Stimulated activated CD4-positive, alpha-beta T cell treated with anti-CD3 and anti-CD28 coated beads, Interleukin-4, amount 100 ng/mL, for 4 hours (primary cell): ENCODE measurements at places on chromosomes 13 and 19.

GRCh38 chr19:610801-611480 is 21.3 kb downstream of the HCN2 start:
- DNase-seq: peak; percentile 57

- DNase-seq: no peak
Measured at GRCh38 chr13:32008518-32009175, 22.9 kb upstream of the FRY start.

- DNase-seq: no peak
Measured at GRCh38 chr19:29266603-29267002, 53.7 kb upstream of the UQCRFS1 start.

DNA sequence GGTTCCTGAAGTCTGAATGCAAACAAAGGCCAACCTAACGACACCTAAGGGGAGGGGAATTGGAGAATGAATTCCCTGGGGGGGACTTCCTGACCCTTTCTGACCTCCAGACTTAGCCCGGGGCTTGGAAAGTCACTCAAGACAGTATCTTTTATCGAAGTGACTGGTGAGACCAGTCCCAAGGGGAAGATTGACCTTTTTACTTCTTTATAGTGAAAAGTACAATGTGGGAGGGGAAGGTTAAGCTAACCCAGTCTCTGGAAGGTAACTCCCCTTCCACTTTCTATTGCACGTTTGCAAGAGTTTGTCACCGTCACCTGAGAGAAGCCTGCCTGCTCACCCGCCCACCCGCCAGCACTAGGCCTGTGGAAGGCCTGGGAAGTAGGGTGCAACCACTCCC is 111.9 kb downstream of the EFNB2 start:
- DNase-seq: no peak

GRCh38 chr19:57506163-57506562 is 6.4 kb downstream of the ZNF773 start:
- DNase-seq: no peak

- no peak for DNase-seq
Measured at GRCh38 chr13:37448153-37448552, 150.4 kb downstream of the POSTN start.

- DNase-seq: no peak
Measured at GRCh38 chr19:22532388-22533300, 101.5 kb upstream of the ZNF492 start.

DNA sequence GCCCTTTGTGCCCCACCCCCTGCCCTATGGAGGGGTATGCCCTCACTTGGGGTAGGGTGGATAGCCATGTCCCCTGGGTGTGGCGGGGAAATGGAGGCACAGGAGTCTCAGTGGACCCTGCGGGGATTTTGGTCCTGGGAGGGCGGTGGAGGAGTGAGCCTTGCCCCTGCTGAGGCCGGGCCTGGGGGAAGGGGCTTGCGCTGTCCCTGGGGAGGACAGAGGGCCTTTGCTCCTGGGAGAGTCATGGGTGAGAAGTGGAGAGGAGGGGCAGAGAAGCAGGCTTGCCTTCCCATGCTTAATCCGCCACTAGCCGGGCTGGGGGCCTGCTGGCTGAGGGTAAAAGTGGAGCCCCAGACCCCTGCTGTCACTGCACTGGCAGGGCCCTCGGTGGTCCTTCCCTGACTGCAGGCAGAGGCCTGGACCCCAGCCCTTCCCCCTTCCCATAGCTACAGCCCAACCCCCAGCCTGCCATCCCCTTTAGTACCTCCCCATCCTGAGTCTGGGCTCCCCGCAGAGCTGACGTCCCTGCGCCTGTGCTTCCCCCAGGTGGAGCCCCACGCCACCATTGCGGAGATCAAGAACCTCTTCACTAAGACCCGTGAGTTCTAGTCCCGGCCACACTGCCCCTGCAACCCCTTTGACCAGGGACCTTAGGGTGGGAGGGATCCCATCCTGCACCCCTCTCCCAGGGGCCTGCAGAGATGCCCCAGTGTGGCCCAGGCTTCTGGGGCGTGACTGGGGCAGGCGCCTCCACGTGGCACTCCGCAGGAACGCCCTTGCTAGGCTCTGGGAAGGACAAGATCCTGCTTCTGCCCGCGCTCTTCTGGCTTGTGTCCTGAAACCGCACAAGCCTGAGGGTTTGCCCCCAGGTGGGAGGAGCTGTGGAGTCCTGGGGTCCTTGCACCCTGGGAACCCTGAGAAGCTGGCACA is 8.9 kb downstream of the NDUFB7 start:
- no peak for DNase-seq

- no peak for DNase-seq
Measured at GRCh38 chr19:11418549-11419506, at the start of gene RGL3. RGL3 (minus strand) TSS chr19:11419314; CDS start chr19:11419278, 36 bp downstream.

DNA sequence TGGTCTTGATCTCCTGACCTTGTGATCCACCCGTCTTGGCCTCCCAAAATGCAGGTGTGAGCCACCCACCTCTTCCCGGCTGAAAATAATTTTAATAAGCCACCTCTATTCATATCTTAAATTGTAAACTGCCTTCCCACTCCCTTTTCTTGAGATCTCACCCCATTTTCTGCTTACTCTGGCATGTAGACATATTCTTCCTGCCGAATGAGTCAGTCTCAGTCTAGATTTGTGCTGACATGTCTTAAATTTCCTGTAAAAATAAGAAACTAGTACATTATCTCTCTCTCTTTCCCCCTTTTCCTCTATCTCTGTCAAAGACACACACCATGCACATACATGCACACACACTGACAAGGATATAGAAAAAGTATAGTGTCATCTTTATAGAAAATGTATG is 60.9 kb downstream of the THSD1 start:
- no peak for DNase-seq

- no peak for DNase-seq
Measured at GRCh38 chr13:85091631-85092234, 707.5 kb downstream of the SLITRK6 start.

DNA sequence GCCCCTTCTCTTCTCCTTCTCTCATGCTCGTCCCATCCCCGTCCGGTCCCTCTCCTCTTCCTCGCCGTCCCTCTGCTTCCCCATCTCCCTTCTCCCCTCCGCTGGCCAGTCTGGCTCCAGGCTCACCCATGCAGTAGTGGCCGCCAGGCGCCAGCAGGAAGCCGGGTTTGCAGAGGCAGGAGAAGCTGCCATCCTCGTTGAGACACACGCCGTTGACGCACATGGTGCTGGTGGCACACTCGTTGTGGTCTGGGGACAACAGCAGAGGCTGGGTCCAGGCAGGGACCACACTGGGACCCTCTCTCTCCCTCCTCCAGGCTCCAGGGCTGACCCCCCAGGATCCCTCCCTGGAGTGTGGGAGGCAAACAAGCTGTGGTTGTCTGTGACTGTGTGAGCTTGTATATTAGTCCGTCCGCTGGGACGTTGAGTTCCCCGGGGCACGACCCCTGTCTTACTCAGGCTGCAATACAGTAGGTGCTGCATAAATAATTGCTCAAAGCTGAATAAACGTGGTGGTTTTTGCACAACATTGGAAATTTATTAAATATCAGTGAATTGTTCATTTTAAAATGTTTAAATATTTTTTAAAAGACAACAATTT is 16.4 kb downstream of the FBN3 start:
- DNase-seq: no peak

GRCh38 chr19:1921825-1922224 is 16.6 kb downstream of the ADAT3 start:
- DNase-seq: no peak

- no peak for DNase-seq
Measured at GRCh38 chr19:38375098-38375493, 725 bp downstream of the PSMD8 start.

DNA sequence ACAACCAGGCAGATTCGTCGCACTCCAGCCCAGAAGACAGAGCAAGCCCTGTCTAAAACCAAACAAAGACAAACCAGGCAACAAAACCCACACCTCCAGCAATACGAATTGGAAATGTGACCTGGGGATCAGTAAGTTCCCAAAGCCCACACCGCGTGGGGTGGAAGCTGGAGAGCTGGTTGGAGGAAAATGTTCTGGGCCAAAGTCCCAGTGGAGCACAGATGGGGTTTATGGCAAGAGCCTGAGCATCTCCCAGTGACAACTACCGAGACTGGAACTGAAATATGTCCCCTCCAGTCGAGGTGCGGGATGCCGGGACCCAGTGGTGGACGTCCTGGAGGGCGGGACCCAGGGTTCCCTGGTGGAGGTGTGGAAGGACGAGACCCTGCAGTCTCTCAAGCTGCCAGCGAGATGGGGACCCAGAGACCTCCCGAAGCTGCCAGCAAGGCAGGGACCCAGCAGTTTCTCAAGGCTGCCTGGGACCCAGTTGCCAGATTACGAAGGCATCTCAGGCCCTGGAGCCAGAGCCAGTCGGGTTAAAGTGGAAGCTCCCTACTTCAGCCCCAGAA is 22.4 kb upstream of the CPAMD8 start:
- no peak for DNase-seq

DNA sequence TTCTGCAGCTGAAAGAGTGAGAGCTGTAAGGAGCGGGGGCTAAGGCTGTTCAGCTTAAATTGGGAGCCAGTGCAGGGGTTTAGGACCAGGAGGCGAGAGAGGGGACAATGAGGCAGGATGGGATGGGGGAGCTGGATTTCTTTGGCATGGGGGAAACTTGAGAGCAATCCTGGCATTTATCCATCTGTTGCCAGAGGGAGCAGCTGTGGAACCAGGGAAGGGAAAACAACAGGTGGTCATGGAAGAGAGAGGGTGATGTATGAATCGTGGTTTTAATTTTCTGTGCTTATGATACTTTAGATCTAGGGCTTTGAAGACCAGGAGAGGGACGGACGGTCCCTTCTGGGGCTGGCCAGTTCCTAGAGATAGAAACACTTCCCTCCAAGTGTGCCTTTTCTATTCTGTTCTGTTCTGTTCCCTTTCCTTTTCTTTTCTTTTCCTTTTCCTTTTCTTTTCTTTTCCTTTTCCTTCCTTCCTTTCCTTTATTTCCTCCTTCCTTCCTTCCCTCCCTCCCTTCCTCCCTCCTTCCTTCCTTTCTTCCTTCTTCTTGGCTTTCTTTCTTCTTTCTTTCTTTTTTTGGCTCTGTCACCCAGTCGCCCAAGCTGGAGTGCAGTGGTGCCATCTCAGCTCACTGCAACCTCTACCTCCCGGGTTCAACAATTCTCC is 16.0 kb upstream of the CCL25 start:
- no peak for DNase-seq

GRCh38 chr13:21079761-21080592 is 18.6 kb upstream of the LATS2 start:
- DNase-seq: no peak

GRCh38 chr19:17335575-17335974 is 920 bp upstream of the ANO8 start:
- DNase-seq: no peak

DNA sequence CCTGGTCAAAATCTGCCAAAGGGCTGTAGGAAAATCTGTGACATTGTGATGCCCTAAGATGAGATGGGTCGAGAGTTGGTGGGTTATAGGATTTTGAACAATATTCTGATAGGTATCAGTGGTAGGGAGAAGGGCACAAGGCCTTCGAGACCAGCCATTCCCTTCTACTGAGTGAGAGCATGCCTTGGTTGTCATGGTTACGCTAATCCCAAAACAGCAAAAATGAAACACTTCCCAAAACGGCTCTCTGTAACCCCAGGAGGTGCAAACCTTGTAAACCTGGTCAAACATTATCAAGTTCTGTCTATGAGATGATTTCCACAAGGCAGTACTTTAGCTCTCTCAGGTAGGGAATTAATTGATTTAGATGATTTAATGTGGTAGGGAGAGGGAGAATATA is 158.7 kb upstream of the RNF113B start:
- no peak for DNase-seq

GRCh38 chr13:111423168-111423785 is 102.8 kb downstream of the TEX29 start:
- no peak for DNase-seq

DNA sequence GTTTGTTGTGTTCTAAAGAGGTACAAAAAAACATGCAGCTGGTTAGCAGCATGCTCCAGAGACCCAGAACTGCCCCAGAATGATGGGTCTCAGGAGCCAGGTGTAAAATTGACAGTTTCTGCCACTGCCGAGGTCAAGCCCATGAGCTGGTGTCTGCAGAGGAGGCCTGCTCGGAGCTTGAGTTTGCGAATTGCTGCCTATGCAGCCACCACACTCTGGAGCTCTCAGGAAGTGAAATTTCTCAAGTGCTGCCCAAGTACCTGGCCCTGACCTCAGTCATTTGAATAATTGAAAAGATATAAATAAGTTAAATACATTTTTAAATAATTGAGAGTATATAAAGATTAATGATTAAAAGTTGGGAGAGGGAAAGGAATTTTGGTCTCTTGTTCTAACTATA is 66.4 kb downstream of the ZAR1L start:
- no peak for DNase-seq

DNA sequence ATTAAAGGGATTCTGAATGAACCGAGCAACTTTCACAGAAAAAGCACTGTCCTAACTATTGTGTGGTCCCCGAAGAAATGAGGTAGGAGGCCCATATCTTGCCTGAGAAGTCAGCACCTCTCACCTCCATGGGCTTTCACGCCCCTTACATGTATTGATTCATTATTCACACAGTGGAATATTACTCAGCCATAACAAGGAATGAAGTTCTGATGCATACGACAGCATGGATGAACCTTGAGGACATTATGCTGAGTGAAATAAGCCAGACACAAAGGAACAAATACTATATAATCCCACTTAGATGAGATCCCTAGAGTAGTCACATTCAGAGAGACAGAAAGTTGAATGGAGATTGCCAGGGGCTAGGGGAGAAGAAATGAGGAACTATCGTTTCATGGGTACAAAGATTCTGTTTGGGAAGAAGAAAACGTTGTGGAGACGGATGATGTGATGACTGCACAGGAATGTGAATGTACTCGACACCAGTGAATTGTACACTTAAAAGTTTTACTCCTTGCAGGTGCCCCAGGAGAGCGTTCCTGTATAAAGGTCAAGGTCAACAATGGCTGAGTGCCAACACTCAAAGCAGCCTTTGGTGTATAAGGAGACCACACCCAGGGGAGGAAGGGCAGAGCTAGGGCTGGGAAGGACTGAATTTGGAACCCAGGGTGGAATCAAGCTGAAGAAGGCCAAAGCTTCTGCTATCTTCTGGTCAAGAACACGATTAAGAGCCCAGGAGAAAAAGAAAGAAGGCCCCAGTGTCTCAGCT is 22.5 kb downstream of the ZIC5 start:
- no peak for DNase-seq

DNA sequence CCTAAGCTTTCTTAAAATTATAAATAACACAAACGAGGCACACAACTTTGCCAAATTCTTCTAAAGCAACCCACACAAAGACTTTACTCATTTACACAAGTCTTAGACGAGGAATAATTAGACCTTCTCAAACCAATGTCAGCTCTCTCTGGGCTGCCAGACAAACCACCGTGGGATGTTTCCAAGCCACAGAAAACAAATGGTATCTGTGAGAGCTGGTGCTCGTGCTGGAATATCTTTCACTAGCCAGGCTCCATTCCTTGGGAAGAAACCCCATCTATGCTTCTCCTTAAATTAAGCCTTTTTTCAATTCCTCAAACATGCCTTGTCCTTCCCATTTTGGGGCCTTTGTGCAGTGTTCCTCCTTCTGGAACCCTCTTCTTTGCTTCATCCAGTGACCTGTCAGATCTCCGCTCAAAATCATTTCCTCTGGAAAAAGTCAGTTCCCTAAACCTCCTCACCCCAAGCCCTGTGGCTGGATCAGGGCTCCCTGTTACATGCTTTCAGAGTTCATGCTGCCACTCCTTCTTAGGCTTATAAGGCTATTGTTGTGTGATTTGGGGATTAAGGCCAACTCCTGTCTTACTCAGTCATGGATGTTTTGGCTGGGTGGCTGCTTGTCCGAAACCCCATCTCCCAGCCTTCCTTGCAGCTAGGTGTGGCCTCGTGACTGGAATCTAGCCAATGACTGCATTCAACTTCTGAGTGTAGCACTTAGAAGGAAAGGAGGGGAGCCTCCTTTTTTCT is 64.2 kb upstream of the GTF2F2 start:
- no peak for DNase-seq
